ENCODE measurements at places on chromosomes 12 and 14.

DNA sequence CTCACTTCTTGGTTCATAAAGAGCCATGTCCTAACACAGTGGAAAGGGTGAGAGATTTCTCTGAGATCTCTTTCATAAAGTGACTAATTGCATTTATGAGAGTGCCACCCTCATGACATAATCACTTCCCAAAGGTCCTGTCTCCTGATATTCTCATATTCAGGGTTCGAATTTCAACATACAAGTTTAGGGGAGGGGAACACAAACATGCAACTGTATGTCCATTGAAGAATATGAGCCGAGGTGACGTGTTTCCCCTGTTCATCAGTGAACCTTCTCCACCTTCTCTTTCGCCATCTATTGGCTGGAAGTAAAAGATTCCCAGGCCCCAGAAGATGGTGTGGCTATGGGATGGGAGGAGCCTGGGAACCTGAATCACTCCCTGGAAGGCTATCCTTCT is 354.2 kb upstream of the ATP2B1 start:
- DNase-seq: no peak

- DNase-seq: no peak
These were observed 26.8 kb downstream of the DUSP6 start for GRCh38 chr12:89325495-89325894.

DNA sequence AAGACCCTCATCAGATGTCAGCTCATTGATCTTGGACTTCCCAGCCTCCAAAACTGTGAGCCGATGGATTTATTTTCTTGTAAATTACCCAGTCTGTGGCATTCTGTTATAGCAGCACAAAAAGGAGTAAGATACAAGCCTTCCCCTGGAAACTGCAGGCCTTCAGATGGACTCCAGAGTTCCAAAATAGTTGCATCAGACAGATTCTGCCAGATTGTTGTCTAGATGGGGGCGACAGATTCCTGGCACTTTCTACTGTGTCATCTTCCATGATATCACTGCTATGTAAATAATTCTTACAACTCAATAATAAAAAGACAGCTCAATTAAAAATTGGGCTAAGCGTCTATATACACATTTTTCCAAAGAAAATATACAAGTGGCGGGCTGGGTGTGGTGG is 17.2 kb upstream of the MARK3 start:
- no peak for DNase-seq

- no peak for DNase-seq
These were observed 63.6 kb downstream of the CHST11 start for GRCh38 chr12:104520242-104520900.

DNA sequence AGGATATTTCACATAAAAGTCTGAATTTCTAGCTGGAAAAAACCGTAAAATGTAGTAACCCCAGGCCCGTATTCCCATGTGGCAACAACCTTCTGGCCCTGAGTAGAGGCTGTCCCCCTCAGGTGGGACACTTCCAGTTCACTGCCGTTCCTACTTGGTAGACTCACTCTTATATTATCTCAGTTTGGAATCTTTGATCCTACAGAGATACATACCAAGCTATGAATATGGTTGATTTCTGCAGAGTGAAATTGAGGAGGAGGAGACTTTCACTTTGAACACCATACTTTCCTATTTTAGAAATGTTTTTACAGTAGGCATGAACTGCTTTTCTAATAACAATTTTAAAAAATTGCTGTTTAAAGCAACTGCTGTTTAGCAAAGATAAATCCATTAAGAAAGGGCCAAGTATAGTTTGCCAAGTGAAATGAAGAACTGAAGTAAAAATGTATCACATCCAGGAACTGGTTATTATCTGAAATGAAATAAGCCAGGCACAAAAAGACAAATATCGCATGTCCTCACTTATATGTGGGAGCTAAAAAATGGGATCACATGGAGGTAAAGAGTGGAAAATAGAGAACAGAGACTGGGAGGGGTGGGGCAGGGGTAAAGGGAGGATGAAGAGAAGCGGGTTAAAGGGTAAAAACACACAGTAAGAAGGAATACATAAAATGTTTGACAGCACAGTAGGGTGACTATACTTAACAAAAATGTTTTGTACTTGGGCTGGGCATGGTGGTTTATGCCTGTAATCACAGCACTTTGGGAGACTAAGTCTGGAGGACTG is 92.8 kb upstream of the METAP2 start:
- DNase-seq: no peak

GRCh38 chr12:89650239-89650638 is 58.4 kb downstream of the ATP2B1 start:
- DNase-seq: no peak

Data from CD4-positive, alpha-beta T cell treated with Interleukin-15 for 4 hours (primary cell).